Cardiac septum (tissue), 1 donor: ENCODE measurements at places on chromosomes 5 and 9.

GRCh38 chr9:20884985-20885593 lies 146.4 kb downstream of the HACD4 start:
- DNase-seq = no peak

DNA sequence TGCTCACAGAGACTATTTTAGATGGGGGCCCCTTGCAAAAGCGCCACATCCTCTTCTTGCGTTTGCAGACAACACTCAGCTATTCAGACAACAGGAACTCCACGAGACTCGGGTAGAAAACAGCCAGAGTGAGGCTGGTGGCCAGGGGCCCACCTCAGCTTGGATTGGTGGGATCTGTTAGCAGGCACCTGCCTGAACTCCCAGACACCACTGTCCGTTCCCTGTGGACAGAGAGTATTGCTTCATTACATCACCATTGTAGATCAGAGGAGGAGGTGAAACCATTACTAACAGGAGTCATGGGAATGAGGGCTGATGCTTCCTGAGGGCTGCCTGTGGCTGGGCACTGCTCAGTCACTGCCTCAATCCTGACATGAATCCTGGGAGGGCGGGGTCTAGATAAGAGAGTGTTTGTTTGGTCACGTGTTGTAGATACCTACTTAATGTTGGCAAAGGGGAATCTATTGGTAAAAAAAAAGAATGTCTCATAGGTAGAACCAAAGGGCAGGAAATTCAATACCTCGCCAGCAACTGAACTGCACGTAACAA lies 4.4 kb upstream of the RAPGEF1 start:
- DNase-seq = no peak

DNA sequence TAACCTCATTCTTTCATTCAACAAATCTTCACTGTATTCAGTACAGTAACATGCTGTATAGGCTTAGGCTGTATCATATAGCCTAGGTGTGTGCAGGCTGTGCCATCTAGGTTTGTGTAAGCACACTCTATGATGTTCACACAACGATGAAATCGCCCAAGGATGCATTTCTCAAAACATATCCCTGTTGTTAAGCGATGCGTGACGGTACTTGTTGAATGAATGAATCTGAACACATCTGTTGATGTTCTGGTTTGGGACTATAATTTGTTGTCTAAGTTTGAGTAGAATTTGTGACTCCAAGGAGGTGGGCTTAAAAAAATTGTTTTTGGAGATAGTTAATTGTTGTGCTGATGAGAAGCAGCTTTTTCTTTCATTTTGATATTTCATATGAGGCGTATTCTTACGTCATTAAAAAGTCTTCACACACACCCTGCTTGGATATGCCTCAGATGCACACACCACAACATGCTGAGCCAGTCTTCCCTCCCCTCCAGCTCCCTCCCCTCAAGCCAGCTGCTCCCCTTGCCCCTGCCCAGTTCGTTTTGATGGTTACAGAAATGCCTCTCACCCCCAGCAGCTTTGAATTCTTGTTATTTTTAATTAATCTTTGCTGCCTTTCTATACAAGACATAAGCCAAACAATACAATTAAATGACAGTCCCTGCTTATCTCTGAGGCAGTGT lies 5.5 kb upstream of the PSAT1 start:
- no peak for DNase-seq

DNA sequence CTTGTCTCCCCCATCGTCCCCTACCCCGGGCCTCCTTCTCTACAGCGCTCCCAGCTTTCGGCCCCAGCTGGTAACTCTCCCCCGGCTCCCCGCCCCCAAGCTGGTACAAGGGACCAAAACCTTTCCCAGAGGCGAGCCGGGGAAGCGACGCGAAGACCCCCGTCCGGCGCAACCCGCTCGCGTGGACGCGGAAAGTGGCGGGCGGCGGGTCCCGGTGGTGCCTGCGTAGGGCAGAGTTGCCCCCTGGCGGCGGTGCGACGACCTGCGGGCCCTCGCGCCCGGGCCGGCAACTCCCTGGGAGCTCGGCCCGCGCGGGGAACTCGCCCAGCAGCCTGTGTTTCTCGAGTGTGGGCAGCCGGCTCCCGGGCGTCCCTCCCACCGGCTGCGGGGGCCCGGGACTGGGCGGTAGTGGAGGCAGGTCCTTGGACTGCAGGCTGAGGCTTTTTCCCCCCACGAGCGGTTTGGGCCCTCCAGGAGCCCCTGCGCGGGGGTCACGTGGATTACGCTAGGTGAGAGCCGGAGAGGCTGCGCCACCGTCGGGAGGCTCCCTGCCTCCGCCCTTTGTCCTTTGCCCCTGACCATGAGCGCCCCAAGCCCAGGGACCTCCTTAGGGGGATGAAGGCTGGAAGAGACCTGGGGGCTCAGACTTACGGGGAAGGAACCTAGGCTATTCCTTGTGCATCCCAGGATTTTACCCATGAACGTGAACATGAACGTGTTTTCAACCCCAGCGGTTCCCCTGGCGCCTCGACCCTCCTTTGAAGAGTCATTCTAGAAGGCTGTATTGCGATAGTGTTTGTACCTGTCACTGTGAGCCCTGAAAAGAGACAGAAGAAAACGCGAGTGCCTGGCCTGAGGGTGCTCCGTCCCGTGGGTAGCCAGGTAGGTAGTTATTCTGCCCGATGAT lies 2.9 kb upstream of the FOXD1 start:
- no peak for DNase-seq

DNA sequence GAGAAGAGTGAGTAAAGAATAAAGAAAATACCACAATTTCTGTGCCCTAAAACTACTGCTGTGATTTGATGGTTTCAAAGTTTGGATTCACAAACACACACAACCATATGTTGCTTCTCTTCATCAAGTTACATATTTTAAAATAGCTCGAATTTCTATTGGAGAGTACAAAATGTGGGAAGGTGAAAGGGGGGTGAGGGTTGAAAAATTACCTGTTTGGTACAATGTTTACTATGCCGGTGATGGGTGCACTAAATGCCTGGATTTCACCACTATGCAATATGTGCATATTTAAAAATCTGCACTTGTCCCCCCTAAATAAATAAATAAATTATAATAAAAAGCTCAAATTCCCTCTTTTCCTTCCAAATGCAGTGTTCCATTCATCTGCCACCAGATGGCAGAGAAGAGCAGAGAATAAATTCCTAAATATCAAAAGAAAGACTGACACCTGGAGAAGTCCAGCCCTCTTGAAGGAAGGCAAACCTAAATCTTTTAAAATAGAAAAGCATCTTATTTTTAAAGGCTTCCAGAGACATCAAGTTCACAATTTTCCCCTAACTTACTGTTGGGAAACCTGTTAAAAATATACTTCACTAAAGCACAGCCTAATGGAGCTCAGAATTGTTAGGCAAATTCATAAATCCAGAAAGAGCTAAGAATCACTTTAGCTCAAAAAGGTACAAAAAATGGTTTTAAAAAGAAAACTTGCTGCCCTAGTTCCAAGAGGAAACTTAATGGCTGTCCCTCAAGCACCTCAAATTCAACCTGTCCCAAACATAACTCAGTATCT lies 24.8 kb upstream of the HNRNPA0 start:
- DNase-seq = no peak

DNA sequence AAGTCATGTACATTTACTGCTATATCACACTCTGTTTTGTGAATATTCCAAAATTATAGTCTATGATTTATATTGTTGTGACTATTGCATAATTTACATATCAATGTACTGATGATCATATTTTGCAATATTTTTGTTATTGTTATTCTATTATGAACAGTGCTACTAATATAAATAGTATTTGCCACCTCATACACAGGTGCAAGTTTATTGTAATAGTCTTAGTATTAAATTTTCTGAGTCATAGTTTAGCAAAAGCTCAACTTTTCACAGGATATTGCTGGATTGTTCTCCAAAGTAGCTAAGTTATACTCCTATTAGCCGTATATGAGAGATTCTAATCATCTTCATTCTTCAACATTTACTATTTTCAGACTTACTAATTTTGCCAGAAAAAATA lies 124.7 kb downstream of the TMC1 start:
- no peak for DNase-seq

GRCh38 chr5:34891981-34892380 lies 23.3 kb downstream of the RAD1 start:
- DNase-seq = no peak

DNA sequence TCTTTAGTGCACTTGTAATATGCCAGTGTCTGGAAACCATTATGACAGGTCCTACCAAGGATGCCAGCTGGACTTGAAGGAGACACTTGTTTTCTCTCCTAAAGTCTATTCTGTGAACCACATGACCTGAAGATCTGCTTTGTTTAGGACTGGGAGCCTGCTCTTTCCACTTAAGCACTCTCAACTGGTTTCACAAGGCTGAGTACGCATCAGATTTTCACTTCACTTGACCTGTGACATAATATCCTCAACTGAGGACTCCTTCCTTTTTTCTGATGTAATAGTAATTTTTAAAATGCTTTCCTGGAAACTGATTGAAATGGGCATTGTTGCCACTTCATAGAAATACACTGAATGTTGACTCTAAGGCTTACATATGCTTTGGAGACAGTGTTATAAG lies 52.2 kb downstream of the PDE8B start:
- no peak for DNase-seq

GRCh38 chr5:175640106-175640775 lies 17.6 kb upstream of the HRH2 start:
- DNase-seq = no peak

DNA sequence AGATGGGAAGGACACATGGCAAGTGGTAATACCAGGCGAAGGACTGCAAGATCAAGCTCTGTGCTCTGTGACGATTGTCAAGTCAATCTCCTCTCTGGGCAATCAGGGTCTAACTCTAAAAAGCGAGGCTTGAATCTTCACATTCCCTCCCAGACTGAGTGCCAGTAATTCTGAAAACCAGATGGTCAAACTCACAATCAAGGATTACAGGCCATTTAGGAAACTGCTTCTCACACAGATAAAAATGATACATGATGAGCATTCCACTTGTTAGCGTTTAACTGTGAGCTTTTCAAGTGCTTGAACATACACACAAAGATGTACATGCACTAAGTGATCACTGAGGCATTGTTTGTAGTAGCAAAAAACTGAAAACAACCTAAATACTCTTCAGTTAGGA lies 210.1 kb downstream of the TRIM32 start:
- DNase-seq = no peak

- DNase-seq = no peak
Observed at GRCh38 chr5:10735569-10736276, 25.3 kb downstream of the DAP start.

GRCh38 chr5:122078116-122079110 lies at the start of gene LOX:
Gene LOX, minus strand, starts transcription at chr5:122078259. Its CDS starts 274 bp downstream, at chr5:122077985.
- peak; percentile 75 for DNase-seq

DNA sequence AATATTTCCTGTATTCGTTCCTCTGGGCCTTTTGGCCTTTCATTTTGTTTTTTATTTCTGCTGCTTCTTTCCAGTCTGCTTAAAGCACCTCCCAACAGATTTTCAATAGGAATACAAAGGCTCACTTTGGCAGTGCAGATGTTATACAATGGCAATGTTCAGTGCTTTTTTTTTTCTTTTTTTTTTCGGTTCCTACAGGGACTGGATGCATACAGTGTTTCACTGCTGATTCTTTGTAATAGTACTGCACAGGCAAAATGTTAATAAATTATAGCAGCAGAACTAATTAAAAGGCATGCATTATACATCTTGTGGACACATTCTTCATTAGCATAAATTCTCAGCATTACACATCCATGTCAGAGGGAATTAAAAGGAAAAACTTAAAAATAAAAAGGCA lies 356.6 kb upstream of the C9orf72 start:
- no peak for DNase-seq

DNA sequence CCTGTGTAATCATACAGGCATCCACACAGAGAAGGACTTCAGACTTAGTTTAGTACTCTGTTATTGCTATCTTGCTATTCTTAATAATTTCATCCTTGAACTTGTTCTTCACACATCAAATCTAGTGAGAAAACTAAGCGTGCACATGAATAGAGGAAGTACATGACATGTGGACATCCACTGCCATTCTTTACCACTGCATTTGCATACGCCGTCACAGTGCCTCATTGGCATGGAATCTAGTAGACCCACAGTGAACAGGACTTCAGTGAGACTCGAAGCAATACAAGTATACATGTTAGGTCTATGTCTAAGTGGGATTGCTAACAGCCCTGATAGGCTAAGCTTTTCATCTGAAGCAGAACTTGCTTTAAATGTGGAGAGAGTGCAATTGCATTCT lies 592.1 kb downstream of the TLE4 start:
- no peak for DNase-seq

GRCh38 chr9:68925175-68925574 lies 88.7 kb downstream of the PRKACG start:
- DNase-seq = no peak

DNA sequence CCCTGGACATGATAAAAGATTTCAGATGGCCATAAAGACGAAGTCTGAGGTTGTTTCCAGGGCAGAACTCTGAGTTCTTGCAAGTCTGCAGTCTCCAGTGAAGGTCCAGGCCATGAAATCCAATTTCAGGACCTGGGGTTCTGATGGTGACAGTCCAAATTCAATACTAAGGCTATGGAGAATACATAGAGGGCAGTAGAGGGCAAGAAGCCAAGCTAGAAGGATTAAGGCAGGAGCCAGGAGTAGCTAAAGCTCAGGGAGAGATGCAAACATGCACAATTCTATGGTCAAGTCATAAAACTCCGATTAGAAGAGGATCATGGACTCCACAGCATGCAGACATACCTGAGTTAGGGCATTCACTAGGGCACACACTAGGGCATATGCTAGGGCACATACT lies 11.4 kb downstream of the SLIT3 start:
- DNase-seq = no peak

- DNase-seq = no peak
Observed at GRCh38 chr5:143277536-143277935, 126.0 kb downstream of the NR3C1 start.

DNA sequence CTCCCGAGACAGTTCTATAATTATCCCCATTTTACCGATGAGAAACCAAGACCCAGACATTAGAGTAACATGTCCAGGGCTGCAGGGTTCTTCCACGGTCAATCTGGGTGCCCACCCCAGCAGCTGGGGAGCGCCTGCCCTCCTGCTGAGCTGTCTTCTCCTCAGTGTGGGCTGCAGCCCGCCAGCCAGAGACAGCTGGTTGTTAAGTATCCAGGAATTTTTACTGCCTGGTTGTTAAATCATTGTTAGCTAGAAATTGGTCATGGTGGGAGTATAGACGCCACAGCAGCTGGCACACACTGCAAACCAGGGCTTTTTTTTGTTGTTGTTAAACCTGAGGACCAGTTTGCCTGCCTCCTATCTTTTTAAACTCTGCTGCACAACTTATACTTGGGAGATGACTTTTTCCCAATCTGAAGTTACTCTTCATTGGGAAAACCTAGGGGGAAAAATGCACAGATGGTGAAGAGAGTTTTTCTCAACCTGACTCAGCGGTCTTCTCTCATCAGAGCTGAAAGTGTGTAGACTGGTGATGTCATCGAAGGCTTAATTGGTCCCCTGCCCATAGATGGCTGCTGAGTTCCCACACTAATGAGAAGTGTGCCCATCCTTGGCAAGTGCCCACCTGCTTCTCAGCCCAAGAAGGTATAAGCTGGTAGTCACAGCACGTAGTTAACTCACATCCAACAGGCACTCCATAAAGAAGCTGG lies 208.6 kb downstream of the DRD1 start:
- no peak for DNase-seq

- no peak for DNase-seq
Observed at GRCh38 chr5:40575921-40576320, 103.8 kb upstream of the PTGER4 start.

GRCh38 chr9:109817846-109818472 lies 38.0 kb downstream of the PALM2AKAP2 start:
- no peak for DNase-seq
